ENCODE measurements at places on chromosomes 12 and 14.

DNA sequence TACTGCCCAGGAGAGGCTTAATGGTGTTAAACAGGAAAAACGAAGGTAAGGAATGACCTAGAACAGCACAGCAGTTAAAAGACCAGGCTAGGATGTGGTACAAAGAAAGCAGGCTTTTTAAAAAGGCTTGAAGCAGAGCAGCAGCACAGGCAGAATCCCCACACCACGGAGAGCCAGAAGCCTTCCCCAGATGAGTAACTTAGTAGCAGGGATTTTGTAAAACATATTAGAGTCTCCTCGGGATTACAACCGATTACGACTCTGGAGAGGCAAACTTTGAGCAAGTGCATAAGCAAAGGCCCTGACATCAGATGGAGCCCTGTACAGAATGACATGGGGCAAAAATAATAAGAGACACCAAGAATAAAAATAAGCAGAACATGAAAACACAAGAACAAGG lies 37.1 kb upstream of the DHRS4 start:
- DNase-seq = no peak

DNA sequence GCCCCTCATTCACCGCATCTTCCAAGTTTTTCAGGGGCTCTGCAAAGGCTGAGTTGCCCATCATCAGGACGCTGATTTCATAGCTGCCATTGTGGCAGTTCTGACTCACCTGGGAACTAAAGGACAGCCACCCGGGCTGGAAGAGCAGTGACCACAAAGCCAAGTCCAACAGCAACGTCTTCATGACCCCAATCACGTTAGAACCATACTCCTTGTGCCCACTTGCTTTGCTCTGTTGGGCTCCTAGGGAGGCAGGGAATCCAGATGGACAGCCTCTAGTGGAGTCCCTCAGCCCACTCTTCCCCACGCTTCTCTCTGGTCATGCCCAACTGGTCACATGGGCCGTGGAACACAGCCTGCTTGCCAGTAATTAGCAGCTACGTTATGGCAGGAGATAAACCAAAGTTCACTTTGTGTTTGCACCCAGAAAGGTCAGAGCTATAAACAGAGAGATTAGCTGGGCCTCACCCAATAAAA lies at the start of gene GUCY2C:
GUCY2C (minus strand) TSS at position 335 of the 477 bp plus-strand sequence; CDS start at position 184, 151 bp downstream.
- DNase-seq = no peak

- DNase-seq = no peak
Observed at GRCh38 chr12:6443361-6443983, 1.3 kb upstream of the CD27 start.

- no peak for DNase-seq
Observed at GRCh38 chr12:48038085-48038484, 33.8 kb upstream of the COL2A1 start.

- peak; percentile 81 for DNase-seq
Observed at GRCh38 chr12:66803930-66804329, 125.1 kb upstream of the GRIP1 start.

DNA sequence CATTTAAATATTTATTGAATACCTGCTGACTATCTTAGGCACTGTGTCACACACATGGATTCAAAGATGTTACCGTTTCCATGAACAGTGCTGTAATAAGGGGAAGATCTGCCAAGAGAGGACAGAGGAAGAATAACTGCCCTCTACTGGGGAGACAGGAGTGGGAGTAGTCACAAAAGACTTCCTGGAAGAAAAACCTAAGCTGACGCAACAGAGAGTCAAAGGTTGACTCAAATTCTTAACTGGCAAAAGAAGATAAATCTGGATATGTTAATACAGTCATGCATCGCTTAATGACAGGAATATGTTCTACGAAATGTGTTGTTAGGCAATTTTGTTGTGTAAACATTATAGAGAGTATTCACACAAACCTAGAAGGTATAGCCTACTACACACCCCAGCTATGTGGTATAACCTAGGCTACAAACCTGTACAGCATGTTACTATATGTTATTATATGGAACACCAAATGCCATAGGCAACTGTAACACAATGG lies 51.5 kb downstream of the DCAF5 start:
- DNase-seq = no peak

GRCh38 chr12:50980545-50980944 lies 28.2 kb downstream of the HIGD1C start:
- no peak for DNase-seq

GRCh38 chr12:53186745-53187144 lies 6.0 kb upstream of the CSAD start:
- no peak for DNase-seq

GRCh38 chr14:25118671-25119070 lies 68.7 kb upstream of the STXBP6 start:
- no peak for DNase-seq

DNA sequence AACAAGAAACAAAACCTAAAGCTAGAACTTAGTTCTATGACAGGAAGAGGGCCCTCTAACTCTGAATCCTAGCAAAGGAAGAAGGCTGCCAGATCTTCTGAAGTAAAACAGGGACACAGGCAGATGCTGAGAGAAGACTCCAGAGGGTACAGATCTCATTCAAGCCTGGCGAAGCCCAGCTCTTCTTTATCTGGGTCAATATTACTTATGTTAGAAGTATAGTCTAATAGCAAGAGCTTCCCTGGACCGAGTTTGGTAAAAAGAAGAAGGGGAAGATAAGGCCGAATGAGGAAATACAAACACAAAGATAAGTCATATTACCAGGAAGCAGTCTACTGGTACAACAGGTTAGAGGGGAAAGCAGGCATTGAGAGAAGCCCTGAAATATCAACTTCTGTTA lies 79.9 kb upstream of the CCDC91 start:
- DNase-seq = no peak

- no peak for DNase-seq
Observed at GRCh38 chr12:121284551-121285390, 11.7 kb downstream of the CAMKK2 start.

DNA sequence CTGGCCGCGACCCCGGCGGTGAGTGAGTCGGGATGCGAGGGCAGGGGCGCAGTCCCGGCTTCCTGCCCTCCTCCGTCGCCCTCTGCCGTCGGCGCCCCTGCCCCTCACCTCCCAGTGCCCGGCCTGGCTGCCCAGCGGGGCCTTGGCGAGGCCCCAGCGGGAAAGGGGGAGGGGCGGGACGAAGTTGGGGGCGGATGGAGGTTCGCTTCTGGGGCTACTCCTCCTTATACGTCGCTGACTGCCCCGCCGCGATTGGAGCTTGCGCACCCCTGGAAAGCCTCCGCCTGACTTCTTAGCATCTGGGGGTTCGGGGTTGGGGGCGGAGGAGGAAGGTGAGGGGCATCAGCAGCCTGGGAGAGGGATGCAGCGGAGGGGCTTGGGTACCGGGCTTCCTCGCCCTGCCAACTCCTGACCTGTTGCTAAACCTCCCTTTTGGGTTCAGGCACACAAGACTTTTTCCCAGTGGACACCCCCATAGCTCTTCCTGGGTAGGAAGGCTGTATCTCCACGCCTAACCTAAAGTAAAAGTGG lies 406 bp downstream of the TMEM263 start:
- DNase-seq = no peak

DNA sequence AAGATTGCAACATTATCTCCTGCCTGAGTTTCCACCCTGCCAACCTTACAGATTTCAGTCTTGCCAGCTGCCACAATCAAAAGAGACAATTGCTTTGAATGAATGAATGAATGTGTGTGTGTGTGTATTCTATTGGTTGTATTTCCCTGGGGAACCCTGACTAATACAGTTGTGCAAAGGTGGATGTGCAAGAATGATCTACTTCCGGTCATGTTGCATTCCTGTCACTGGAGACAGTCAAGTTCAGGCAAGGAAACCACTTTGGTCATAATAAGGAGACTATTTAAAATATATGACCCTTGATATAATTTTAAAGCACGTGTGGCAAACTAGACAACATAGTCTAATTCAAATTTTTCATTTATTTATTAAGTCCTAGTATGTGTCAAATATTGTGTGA lies 13.1 kb downstream of the RERG start:
- no peak for DNase-seq

- no peak for DNase-seq
Observed at GRCh38 chr12:98799146-98799810, 154.2 kb downstream of the APAF1 start.

- no peak for DNase-seq
Observed at GRCh38 chr12:104480826-104481440, 24.2 kb downstream of the CHST11 start.

DNA sequence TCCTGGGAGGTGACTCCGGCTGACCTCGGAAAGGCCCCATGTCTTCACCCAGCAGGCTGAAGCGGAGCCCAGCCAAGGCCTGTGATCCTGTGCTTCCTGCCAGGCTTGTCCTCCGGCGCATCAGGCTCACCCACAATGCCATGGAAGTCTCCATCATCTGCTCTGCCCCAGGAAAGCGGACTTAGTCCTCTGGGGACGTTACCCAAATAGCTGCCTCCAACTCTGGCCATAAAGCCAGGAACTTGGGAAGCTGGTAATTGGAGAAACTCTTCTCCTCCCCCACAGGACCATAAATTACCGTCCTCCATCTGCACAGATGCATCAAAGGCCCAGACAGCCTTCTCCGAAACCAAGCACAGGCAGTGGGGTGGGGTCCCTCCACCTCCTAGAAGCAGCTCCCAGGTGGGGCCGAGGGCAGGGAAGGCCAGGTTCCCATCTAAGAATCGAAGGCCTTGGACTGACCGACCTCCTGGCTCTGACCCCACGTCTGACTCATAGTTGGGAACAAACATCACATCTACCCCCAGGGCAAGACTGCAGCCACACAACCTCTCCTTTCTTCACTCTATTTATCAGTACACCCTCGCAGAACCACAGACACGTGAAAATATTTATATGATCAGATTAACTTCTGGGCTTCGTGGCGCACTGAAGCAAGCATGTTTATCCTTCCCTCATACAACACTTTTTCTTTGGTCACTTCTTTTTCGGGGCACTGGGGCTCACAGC lies 56.4 kb downstream of the PITPNM2 start:
- no peak for DNase-seq

GRCh38 chr14:22497671-22498093 lies 91.3 kb downstream of the DAD1 start:
- DNase-seq = no peak

DNA sequence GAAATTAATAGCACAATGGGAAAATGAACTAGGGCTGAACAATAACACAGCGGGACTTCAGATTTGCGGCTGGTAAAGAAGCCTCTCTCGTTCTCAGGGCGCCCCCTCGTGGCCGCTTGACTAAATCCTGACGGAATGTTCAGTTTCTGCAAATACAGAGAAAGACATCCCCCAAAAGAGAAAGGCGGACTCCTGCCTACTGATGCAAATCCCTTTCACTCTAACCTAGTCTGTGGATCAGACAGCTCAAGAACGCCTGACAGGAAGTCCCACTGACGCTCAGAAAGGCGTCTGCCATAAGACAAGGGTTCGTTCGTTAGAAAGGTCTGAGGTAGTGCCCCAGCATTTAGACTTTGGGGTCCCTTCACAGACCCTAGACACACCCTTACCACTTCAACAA lies 2.5 kb downstream of the NUAK1 start:
- peak; percentile 94 for DNase-seq

DNA sequence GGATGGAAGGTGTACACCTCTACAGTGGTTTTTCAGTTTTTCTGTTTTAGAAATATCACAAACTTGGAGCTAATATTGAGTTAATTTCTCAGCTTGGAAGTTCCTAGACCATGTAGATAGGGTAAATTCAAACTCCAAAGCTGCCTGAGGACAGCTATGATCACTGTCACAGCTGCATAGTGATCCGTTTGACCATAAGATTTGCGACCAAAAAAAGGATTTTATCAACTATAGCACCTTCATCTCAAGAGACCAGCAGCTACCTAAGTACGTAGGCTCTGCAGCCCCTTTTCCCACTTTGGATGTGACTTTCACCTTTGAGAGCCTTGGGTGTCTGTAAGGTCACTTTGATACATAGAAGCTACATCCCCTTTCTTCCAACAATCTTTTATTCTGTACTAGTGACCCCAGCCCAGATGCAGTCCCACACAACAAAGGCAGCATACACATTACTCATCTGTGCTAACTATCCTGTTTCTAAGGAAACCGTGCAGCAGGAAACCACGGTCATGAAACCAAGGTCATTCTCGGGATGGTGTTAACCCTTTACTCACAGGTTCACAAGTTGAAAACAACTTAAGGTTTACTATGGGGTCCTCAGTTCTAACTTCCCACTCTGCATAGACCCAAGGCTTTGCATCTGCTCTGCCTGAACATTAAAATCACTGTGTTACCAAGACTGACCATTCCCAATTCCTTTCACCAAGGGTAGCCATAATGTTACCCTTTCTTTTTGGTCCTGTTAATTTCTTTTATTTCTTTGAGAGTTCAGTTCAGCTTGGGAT lies 75.4 kb downstream of the IFT81 start:
- DNase-seq = no peak

GRCh38 chr12:118237052-118237665 lies 101.2 kb downstream of the PEBP1 start:
- no peak for DNase-seq

- DNase-seq = no peak
Observed at GRCh38 chr14:99575043-99576023, 28.7 kb downstream of the CCDC85C start.

DNA sequence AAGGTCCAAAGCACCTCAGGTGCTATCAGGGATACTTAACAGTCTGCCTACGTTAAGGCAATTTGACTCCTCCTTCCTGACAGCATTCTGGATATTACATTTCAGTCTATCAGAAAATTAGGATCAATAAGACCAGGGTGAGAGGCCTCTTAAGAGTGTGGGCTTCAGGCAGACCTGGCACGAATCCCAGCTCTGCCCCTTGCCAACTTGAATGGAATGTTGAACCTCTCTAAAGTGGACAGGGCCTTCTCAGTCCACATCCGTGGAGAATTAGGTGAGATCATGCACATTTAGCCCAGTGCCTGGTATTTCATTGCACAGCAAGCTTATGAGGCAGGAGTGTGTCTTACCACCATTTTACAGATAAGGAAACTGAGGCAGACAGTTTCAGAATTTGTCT lies 25.9 kb downstream of the DCAF4 start:
- no peak for DNase-seq

DNA sequence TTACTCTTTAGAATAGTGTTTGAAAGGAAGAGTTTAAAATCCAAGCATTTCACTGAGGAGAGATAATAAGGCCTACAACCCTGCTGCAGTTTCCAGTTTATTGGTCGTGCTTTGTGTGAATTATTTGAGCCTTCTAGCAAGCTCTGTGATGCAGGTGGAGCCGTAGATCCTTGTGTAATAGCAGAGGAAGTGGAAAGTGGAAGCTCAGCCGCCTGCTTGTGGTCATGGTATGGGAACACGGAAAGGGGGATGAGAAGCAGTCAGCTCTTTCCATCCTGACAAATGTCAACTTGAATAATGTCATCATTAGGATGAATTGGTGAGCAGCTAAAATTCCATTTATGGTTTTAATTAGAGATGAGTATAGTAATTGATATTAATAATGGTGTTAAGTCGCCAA lies 29.1 kb downstream of the SYNE2 start:
- no peak for DNase-seq

GRCh38 chr12:31832740-31833729 lies 104.2 kb upstream of the AMN1 start:
- DNase-seq = no peak

Measured in spinal cord (tissue), 10 donors.